ENCODE measurements at places on chromosomes 16 and 17.

- no peak for DNase-seq
Observed at GRCh38 chr16:86661706-86662105, 83.4 kb downstream of the FOXL1 start.

- DNase-seq = no peak
Observed at GRCh38 chr16:25063865-25064264, 47.7 kb upstream of the LCMT1 start.

GRCh38 chr17:66779237-66779606 lies 55.7 kb upstream of the CACNG5 start:
- DNase-seq = no peak

GRCh38 chr16:19997734-19998133 lies 76.0 kb downstream of the GPR139 start:
- DNase-seq = no peak

GRCh38 chr16:49498264-49498663 lies 124.7 kb downstream of the C16orf78 start:
- no peak for DNase-seq

GRCh38 chr17:78134899-78135385 lies 4.4 kb downstream of the TMC8 start:
- DNase-seq = no peak

GRCh38 chr17:71427801-71428200 lies 693.0 kb upstream of the SOX9 start:
- no peak for DNase-seq

- no peak for DNase-seq
Observed at GRCh38 chr17:19457046-19457445, 46.0 kb downstream of the RNF112 start.

- DNase-seq = no peak
Observed at GRCh38 chr16:48491517-48491916, 106.3 kb upstream of the SIAH1 start.

DNA sequence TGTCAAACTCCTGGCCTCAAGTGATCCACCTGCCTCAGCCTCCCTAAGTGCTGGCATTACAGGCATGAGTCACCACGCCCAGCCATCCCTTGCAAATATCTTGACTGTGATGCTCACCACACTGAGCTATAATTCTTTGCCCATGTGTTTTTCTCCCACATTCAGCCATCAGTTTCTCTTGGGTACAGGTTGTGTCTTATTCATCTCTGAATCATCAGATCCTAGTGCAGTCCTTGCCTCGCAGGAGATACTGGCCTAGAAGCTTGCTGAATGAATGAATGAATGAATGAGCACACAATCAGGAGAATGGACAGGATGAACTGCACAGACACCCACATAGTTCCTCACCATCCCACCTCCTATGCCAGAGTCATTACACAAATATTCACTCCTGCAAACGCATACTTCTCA lies 24.4 kb upstream of the ETV4 start:
- DNase-seq = no peak

DNA sequence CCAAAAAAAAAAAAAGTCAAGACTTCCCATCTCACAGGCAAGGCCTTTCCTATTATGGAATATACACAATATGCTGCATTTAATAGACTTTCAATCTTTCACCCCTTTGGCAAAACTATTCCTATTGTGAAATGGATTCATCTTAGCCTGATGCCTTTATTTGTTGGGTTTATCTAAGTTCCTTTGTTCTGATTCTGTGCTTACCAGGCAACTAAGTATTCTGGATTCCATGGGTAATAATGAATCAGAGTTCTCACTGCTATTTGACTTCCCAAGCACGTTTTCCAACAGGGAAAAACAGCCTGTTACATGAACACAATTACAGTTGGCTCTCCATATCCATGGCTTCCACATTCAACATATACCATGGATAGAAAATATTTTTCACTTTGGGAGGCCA lies 135.5 kb downstream of the MYO1D start:
- DNase-seq = no peak

GRCh38 chr16:52265446-52265861 lies 281.5 kb downstream of the TOX3 start:
- no peak for DNase-seq

- DNase-seq = no peak
Observed at GRCh38 chr17:35577830-35578196, 558 bp downstream of the PEX12 start.

DNA sequence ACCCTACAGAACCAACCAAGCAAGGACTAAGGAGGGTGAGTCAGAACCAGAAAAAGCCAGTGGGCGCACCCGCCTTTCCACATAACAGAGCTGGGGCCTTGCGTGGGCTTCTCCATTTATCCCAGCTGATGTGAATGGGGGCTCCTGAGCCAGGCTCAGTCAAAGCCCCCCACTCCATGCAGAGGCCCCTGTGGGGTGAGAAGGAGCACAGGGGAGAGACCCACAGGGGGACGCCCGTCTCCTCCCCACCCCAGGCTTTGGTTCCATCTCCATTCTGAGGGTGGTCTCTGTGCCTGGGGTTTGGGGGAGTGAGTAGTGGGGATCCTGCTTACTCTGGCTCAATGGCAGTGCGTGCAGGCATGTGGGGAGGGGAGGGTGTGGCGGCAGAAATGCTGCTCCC lies 210.1 kb upstream of the TNRC6C start:
- DNase-seq = no peak

DNA sequence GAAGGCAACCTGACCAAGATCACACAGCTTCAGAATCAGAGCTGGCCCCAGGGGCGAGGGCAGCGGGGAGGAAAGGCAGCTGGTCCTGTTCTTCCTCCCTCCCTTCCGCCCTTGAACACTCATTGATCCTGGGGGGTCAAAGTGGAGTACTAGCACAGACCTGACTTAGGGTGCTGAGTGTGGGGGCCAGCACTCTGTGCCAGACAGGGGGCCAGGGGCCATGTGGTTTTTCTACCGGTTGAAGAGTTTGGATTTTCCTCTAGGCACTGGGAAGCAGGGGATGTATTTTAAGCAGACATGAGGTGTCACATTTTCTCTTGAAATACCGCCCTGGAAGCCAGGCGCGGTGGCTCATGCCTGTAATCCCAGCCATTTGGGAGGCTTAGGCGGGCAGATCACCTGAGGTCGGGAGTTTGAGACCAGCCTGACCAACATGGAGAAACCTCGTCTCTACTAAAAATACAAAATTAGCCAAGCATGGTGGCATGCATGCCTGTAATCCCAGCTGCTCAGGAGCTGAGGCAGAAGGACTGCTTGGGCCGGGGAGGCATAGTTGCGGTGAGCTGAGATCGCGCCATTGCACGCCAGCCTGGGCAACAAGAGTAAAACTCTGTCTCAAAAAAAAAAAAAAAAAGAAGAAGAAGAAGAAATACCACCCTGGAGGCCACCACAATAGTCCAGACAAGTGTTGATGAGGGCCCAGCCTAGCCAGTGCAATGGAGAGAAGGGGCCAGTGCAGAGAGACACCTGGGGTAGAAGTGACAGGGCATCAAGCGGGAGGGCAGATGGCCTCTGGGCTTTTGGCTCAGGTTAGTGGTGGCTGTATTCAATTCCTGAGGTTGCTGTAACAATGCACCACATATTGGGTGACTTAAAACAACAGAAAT lies 15.3 kb downstream of the OSBPL7 start:
- no peak for DNase-seq

DNA sequence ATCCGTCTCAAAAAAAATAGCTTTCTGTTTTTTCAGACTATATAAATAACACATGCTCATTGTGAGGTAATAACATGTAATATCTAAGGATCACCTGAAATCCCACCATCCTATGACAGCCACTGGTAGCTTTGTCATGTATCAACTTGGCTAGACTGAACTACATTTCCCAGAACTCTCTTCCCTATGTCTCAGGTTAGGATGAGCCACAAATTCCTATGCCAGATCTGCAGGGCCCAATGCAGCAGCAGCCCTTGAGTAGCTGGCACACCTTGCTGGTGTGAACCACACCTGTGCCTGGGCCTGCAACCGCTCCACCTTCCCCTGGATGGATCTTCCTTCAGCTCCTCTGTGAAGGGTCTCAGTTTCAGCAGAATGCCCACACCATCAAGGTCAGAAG lies 28.1 kb downstream of the OGFOD1 start:
- DNase-seq = no peak

- DNase-seq = no peak
Observed at GRCh38 chr17:6166492-6167179, 96.5 kb downstream of the WSCD1 start.

DNA sequence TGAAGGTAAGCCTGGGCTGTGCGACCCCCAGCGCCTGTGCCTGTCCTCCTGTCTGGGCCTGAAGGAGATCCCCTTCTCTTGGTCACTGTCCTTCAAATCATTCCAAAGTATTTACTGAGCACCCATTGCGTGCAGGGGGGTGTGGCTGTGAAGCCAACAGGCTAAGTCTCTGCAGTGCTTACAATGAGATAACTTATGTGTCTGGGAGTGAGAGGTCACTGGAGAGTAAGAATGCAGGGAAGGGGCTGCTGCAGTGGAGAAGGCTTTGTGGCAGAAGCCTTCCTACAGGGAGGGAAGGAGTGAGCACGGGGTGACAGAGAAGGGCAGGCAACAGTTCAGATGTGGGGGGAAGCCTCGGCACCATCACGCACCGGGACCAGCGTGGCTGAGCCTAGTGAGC lies 11.2 kb upstream of the SMIM5 start:
- DNase-seq = no peak

DNA sequence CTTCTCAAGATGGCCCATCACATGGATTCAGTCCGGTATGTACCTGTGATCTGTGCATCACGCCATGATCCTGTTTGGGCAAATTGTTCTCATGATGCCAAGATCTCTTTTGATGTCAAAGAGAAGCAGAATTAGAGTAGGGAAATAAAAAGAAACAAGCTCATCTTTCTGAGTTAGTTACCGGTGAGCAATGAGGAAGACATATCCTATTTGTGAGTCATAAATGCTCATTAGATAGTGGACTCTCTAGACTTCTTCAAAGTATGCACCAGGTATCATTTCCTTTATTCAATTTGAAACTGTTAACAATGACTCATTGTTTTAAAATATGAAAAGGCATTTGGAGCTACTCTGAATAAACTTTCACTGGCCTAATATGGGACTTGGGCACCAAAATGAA lies 8.0 kb upstream of the KRTAP4-12 start:
- DNase-seq = no peak

DNA sequence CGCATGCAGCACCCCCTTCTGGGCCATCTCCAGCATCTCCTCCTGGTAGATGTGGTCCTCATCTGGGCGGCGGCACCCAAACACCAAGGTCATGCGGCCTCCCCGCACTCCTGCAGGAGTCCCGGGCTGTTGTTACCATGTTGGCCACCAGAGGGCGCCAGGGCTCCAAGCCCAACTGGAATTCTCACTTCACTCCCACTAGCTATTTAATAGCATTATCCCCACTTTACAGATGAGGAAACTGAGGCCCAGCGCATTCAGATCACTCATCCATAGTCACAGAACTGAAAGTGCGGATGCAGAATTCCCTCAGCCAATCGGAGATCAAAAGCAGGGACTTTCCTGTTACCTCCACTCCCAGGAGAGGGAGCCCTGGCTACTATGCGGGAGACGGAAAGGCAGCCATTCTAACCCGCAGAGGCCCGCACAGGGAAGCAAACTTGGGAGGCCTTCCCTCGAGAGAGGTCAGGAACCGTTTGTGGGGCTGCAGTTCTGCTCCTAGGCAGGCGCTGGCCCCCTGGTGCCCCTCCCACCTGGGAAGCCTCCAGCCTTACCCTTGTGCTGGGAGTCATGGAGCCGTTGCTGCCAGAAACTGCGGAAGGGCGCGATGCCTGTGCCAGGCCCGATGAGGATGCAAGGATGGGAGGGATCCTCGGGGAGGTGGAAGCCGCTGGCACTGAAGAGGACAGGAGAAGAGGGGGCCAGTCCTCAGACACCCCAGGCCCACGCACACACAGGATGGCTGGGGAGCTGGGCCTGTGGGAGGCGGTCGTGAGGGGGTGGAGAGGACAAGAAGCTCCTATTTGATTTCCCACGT lies 40.1 kb downstream of the NOS2 start:
- peak; percentile 73 for DNase-seq

- no peak for DNase-seq
Observed at GRCh38 chr16:29804455-29805231, 1.7 kb upstream of the MAZ start.

DNA sequence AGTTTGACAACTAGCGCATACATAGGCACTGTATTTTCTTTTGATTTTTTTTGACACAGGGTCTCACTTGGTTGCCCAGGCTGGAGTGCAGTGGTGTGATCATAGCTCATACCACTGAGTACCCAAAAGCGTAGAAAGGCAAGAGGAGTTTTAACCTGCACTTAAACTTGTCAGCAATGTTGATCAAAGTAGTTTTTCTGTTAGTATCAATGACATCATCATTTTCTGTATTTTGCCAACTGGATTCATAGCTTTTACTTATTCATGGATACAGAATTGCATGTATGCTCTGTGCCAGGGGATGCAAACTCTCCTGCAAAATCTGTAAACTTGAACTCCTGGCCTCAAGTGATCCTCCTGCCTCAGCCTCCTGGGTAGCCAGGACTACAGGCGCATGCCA lies 55.9 kb upstream of the ATP2A3 start:
- no peak for DNase-seq

GRCh38 chr17:78106211-78106610 lies 22.3 kb downstream of the TMC6 start:
- DNase-seq = no peak

- no peak for DNase-seq
Observed at GRCh38 chr17:79795795-79796443, 958 bp downstream of the CBX8 start.

DNA sequence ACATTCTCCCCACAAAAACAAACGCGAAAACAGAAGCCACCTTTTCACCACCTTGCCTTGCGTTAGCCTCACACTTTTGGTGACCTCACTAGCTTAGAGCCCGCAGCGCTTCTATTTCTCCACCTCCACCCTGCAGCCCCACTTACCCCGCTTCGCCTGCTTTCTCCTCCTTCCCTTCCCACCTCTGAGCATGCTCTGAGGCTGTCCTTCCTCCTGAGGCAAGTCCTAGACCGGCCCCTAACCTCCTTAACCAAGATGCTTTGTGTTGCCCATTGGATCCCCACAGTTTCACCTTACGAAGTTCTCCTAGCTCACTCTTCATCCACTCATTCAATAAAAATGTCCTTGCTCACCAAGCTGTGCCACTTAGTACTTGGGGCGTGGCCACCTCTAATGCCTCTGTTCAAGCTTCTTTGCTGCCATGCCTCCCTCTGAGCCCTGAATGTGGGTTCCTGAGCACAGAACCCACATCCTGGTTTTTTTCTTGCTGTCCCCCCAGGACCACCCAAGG lies 1.3 kb downstream of the GNGT2 start:
- no peak for DNase-seq

- no peak for DNase-seq
Observed at GRCh38 chr17:17001076-17001777, 29.3 kb upstream of the TNFRSF13B start.

- DNase-seq = no peak
Observed at GRCh38 chr17:76033139-76033538, 6.0 kb upstream of the EVPL start.

DNA sequence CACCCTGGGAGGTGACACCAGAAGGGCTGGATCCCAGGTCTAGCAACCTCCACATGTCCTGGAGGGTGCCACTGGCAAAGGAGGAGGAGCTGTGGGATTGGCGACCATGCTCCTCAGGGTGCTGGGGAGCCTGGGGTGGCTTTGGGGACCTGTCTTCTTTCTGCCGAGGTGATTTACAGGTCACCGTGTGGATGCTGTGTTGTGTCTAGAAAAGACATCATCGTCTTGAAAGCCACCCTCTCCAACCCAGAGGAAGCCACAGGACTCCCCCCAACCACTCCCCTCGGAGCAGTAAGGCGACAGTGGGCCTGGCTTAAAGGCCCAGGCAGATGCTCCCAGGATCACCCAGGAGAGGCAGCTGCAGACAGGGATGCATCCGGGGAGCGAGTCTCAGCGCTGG lies 29.7 kb upstream of the FASN start:
- no peak for DNase-seq
